RCC 7860 (cell line): ENCODE measurements at places on chromosomes 5 and 9.
A peak's percentile ranks its signal among the peaks of the same experiment; 100 is the strongest.

- no peak for DNase-seq
These were observed 196.5 kb upstream of the EFNA5 start for GRCh38 chr5:107867266-107867665.

- DNase-seq, result no peak
These were observed 15.6 kb downstream of the PSD2 start for GRCh38 chr5:139811274-139811607.

DNA sequence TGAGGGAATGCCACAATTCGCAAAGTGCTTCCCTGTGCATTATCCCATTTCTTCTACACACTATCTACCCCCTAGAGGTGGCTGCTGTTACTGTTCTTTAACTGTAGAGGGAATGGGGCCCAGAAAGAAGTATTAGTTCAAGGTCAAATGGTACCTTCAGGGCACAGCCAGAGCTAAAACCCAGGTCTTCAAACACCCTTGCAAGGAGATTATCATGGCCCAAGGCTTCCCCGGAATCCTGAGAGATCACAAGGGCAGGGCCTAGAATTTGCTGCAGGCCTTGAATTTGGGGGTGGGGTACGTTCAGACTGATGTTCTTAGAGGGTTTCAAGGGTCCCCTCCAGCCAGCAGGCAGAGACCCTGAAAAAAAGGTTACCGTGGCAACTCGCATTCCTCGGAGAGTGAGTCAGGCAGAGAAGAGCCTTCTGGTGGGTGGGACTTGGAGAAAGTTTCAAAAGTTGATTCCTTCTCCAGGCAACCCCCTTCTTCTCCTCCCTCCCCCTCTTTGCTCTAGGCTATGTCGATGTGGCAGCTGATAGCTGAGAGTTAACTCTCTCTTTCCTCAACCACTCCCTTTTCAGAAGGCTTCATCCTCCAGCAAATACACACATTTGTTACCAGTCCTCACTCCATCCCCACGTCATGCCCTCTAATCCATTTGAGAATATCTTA is 1.9 kb downstream of the SPARC start:
- DNase-seq, result peak; percentile 78

- peak; percentile 67 for DNase-seq
These were observed 826 bp downstream of the GPRIN1 start for GRCh38 chr5:176608937-176609723.

GRCh38 chr9:33620738-33621439 is 96.8 kb downstream of the ANKRD18B start:
- DNase-seq, result peak; percentile 31

DNA sequence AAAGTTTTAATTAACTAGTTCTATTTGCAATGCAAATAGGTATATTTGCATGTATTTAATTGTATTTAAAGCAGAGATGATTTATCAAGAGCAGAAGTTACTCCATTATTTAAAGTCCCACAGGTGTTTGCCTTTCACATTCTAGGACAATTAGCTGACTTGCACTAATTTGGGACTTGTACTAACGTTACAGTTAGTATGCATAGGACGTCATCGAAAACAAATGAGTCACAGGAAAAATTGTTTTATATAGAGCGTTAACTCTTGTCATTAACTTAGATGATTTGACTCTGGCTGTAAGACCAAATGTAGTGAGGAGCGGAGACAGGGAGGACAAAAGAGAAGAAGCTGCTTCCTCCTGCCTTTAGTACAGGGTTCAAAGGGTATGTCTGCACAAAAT is 126.1 kb upstream of the IFNE start:
- no peak for DNase-seq

DNA sequence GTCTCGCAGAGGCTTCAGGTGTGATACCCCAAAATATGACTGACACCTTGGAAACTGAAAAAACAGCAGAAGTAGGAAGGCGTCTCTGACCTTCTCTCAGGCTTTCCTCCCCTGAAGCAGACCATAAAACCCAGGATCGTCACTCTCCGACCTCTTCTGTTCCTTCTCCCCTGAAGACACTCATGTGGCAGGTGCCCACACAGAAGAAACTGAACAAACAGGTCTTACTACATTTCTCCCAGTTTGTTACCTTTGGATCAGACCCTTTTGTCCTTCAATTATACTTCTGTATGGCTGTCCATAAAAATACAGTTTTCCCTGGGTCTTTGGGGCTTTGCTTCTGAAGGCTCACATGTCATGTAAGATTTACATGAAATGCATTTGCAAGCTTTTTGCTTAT is 10.3 kb upstream of the PRUNE2 start:
- no peak for DNase-seq

GRCh38 chr9:109010746-109011145 is 2.6 kb downstream of the CTNNAL1 start:
- peak; percentile 48 for DNase-seq

- no peak for DNase-seq
These were observed 184.5 kb downstream of the RGS3 start for GRCh38 chr9:113648048-113648447.

- DNase-seq, result no peak
These were observed 3.2 kb downstream of the MACROH2A1 start for GRCh38 chr5:135395866-135396265.

- DNase-seq, result no peak
These were observed 93.3 kb downstream of the MELK start for GRCh38 chr9:36665921-36666431.

GRCh38 chr5:107544476-107544875 is 126.3 kb downstream of the EFNA5 start:
- no peak for DNase-seq

GRCh38 chr9:130156672-130157071 is 15.5 kb upstream of the NCS1 start:
- no peak for DNase-seq

DNA sequence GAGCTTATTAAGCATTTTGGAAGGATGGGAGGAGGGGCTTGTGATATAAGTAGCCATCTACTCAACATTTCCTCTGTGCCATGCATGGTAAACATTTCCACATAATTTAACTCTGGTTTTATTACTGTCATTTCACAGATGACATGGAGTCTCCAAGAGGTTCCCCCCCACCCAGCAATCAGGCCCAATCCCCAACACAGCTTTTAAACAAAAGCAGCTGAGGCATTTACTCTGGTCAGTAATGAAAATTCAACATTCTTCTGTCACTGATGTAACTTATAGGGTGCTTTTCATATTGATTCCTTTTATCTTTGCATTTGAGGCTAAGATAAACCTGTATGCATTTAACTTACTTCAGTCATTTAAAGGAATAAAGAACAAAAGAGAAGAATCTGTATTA is 128.1 kb downstream of the COL23A1 start:
- DNase-seq, result no peak

DNA sequence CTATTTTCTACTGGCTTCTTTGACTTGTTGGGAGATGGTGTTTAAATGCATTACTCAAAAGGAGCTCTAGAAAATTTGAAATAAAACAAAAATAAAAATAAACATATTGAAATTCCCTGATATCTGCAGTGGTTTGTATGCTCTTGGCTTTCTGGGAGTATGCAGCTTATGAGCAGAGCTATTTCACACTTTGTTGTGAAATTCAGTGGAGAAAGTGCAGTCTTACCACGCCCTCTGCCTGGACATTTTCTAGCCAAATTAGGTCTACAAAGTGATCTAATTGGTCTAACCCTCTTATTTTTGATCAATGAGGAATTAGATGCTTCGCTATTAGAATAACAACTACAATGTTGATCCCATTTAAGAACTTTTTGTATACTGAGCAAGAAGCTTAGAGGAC is 66.8 kb downstream of the INSYN2B start:
- DNase-seq, result no peak

DNA sequence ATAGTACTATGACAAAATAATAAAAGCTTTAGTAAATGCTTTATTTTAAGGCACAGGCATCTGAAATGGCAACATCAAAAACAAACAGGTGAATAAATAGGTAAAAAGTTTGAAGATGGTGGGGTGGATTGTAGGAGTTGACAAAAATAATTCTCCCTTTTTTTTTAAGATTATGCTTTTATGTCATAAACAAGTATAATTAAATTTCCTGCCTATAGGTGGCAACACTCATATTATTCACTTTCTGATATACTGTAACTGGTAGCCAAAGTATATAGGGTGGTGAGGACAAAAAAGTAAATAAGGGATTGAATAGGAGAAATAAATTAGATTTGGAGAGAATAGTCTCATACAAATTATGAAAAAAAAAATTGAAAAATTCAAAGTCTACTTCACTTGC is 120.0 kb upstream of the ACOT12 start:
- DNase-seq, result no peak
